ENCODE measurements at places on chromosomes 1 and 21.

- DNase-seq = no peak
Observed at GRCh38 chr21:25565272-25566211, 41.7 kb downstream of the MRPL39 start.

GRCh38 chr1:56938646-56939045 lies 27.2 kb downstream of the C8B start:
- DNase-seq = no peak

DNA sequence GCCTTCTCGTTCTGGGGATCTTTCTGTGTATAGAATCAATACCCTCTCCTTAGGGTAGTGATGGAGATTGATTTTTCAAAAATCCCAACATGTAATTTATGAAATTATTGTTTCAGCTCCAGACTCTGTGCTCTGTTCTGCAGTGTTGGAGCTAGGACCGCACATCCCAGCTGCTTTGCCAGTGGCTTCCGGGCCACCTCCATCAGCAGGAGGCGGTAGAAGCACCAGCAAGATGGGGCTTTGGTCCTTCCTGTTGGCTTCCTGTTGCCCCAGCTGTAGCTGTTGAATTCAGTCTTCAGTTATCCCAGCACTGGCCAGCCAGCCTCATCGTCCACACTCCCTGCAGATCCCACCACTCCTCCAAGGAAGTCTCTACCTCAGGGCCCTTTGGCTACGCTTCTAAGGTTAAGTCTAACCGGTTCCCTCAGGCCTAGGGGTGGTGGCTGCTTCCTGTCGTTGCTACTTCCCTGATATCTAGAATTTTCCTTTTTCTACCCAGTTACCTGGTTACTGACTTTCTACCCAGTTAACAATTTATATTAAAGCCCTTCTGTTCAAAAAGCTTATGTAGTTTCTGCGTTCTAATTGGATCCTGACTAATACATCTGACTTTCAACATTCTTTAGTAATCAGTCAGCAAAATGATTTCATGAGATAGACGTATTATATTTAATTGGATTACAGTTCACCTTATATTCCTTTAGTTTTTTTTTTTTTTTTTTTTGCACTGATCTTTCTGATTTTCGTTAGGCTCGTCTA lies 24.6 kb downstream of the GALNT2 start:
- DNase-seq = no peak

- no peak for DNase-seq
Observed at GRCh38 chr1:27526569-27527222, 36.7 kb upstream of the WASF2 start.

GRCh38 chr1:230058626-230059025 lies 8.4 kb upstream of the GALNT2 start:
- DNase-seq = no peak

DNA sequence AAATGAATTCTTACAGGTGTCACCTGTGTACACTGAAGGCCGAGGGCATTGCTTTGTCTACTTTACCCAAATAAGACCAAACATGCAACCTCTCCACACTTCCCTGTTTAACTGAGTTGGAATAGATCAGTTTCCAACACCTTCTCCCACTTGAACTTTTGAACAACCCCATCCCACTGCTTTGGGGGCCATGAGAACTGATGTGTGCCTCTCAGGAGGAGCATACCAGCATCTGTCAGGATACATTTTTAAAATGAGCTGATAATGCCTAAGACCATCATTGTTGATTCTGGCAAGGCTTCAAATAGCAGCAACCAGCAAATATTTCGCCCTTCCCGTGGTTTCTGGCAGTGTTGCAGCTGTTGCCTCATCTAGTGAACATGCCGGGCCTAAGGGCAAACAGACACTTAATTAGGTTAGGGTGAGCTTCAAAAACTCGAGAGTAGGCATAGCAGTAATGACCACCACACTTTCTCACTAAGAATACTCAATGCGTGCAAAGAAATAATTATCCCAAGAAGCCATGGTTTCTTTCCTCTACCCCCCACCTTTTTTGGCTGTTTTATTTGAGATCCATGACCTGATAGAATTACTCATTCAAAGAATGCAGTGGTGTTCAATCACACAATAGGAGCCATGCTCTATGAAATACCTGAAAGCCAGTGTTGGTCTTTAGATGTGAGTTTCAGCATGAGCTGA lies 63.7 kb downstream of the MAP10 start:
- peak; percentile 50 for DNase-seq

DNA sequence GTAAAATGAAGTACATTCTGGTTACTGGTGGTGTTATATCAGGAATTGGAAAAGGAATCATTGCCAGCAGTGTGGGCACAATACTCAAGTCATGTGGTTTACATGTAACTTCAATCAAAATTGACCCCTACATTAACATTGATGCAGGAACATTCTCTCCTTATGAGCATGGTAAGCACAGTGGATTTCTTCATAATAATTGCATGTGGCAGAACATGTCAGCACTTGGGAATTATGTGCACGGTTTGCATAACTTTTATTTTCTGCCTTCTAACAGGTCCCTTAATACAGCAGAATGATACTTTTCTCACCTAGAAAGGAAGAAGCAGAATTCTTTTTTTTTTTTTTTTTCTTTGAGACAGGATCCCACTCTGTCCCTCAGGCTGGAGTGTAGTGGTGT lies 3.8 kb downstream of the CTPS1 start:
- DNase-seq = no peak

DNA sequence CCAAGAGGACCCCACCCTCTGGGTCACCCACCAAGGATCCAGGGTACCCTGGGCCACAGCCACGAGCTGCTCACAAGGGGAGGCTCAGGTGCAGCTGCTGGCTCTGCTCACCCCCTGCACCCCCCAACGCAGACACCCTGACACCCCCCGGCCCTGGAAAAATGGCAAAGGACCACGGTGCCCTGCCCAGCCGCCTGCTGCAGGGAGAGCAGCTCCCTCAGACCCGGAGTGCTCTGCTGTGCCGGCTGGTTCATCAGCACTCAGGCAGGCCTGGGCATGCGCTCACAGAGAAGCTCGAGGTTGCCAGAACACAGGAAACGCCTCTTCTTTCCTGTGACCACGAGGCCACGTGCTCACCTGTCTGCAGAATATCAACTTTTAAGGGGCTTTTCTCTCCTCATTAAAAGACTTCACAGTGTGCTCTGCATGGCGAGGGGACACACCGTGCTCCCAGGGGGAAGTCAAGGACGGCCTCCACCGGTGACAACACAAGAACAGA lies 4.3 kb upstream of the C1QTNF12 start:
- DNase-seq = no peak

- DNase-seq = no peak
Observed at GRCh38 chr1:20308569-20308968, 17.9 kb downstream of the VWA5B1 start.

DNA sequence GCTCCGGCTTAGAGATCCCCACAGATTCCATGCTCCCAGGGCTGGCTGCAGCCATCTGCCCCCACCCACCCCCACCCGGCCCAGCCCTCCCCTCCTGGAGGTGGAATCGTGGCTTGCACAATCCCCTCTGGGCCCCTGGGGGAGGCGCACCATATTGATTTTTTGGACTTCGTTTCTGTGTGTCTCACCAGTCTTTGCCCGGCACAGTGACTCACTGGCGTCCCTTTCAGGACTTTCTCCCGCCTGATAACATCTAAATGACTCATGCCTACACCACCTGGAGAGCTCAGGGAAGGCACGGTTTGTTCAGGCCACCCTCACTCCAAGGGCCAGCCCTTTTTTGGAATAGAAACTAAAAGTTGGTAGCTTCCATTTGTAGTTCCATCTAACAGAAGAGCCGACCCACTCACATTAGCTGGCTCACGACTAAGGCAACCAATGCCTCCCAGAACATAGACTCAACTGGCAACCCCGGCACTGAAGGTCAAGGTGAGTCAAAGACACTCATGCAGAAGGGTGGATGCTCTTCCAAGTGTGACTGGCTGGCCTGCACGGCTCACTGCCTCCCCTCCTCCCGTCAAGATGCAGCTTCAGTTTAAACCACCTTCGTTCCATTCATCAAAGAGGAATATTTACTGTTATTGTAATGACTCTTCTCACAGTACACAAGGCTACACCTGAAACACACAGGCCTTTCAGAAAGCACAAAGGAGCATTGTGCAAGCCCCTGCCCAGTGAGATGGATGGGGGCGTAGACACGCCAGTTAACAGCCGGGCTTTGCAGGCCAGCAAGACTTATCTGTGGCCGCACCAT lies 18.1 kb upstream of the ETS2 start:
- DNase-seq = peak; percentile 94

Data from LoVo (cell line).